ENCODE measurements at places on chromosomes 4 and X.

DNA sequence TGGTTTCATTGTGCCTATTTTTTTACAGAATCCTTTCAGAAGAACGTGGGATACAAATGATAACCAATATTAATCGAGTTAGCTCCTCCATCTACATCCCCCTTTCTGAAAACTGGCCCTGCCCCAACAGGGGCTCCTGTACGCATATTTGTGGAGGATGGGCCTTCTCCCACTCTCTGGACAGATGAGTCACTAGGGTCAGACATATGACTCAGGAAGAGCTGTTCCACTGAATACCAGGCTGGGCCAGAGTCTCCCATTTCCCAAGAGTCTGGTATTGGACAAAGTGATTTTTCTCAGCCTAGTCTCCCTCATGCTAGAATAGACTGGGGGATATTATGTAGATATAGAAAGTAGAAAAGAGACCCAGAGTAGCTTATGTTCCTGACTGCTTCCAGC lies 142.4 kb downstream of the TSPAN5 start:
- DNase-seq, result peak; percentile 80

DNA sequence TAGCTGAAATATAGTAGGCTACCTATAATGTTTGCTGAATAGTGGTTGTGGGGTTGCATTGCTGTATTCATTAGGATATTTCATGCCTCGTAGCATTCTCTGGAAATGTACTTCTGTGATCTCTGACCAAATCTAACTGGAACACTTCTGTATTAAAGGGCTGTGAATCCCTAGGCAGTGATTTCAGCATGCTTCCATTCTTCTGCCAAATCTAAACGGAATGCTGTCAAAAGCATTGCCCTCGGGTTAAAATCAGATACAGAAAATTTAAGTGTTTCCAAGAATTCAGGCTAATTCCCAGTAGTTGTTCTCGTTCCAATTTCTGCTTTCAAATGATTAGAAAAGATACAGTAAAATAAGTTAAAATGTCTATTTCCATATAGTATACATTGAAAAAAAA lies 1847.5 kb upstream of the IGFBP7 start:
- no peak for DNase-seq

- no peak for DNase-seq
These were observed 182.2 kb upstream of the STK26 start for GRCh38 chrX:131840799-131841495.

DNA sequence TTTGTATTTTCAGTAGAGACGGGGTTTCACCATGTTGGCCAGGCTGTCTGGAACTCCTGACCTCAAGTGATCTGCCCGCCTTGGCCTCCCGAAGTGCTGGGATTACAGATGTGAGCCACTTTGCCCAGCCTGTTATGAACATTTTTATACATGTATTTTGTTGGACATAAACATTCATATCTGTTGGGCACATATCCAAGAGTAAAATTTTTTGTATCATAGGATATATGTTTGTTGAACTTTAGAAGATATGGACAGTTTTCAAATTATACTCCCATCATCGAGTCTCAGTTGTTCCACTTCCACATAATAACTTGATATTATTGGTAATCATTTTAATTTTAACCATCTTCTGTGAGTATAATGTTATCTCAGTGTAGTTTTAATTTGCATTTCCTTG lies 23.6 kb downstream of the GLRB start:
- no peak for DNase-seq

DNA sequence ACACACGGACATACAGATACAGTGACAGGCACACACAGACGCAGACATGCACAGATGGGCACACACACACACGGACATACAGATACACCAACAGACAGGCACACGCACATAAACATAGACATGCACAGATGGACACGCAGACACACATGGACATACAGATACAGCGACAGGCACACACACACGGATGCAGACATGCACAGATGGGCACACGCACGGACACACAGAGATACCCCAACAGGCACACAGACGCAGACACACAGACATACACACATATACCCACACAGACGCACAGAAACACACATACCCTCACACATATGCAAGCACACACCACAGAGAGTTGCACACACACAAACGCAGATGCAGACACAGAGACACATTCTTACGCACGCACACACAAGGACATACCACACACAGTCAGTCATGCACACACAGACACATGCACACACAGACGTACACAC lies 24.4 kb upstream of the SLC25A6 start:
- no peak for DNase-seq

- peak; percentile 16 for DNase-seq
These were observed 30.9 kb downstream of the BMP2K start for GRCh38 chr4:78806943-78807460.

- no peak for DNase-seq
These were observed 28.7 kb downstream of the PDLIM5 start for GRCh38 chr4:94480362-94480951.

GRCh38 chr4:77579406-77580076 lies 26.1 kb upstream of the CXCL13 start:
- DNase-seq, result peak; percentile 90

DNA sequence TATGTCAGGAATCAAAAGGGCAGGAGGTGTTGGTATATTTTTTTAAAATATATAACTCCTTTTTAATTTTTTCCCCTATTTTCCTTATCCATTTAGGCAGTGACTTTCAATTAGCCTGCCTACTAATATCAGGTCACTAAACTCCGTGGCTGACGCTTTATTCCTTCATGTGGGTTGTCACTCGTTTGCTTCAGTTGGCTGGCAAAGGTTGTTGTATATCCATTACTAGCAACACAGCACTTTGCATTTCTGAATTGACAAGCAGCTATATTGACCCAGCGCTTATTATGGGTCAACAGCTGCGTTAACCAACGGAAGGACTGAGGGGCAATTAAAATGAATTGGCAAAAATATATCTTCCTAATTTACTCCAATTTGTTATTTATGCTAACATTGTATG lies 87.7 kb downstream of the ARX start:
- DNase-seq, result no peak

GRCh38 chrX:30643313-30643821 lies 9.9 kb upstream of the GK start:
- no peak for DNase-seq

GRCh38 chr4:73998040-73999011 lies at the start of gene CXCL5:
Gene CXCL5 (minus strand): TSS chr4:73998677. CDS start chr4:73998581, 96 bp downstream.
- peak; percentile 49 for DNase-seq

DNA sequence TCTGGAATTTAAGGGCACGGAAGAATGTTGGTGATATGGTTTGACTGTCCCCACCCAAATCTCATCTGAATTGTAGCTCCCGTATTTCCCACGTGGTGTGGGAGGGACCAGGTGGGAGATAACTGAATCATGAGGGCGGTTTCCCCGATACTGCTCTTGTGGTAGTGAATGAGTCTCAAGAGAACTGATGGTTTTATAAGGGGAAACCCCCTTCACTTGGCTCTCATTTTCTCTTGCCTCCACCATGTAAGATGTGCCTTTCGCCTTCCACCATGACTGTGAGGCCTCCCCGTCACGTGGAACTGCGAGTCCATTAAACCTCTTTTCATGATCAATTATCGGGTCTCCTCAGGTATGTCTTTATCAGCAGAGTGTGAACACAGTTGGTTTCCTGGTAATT lies 25.6 kb upstream of the DHRSX start:
- DNase-seq, result no peak
